ENCODE measurements at places on chromosomes 11 and 22.

GRCh38 chr11:86538223-86538548, 134.2 kb downstream of the ME3 start:
- DNase-seq = no peak

- no peak for DNase-seq
These were observed 7.0 kb upstream of the TM7SF2 start for GRCh38 chr11:65104628-65105027.

DNA sequence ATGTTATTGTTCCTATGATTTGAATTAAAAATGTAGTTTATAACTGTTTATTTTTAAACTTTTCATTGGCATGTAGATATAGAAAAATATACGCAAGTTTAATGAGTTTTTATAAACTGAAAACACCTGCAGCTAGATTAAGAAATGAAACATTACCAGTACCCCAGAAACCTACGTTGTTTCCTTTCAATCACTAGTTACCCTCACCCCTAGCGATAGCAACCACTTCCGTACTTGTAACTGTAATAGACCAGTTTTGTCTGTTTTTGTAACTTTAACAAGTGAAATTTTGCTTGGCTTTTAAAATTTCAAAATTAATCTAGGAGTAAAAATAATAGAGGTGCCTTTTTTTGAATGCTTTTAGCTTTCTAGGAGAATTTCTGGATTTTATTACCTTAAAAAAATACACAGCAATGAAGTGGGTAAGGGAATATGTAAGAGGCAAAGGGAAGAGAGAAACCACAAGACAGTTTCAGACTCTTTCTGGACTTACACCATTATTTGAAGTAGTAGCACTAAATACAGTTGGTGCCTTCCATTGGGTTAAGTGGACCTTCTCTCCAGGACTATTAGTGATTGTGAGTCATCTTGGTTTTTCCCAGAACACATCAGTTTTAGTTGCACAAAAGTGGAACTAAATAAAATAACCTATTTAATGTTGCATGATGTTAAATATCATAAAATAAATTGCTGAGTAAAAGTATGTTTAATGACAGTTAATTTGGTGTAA, 18.7 kb upstream of the NAT10 start:
- DNase-seq = no peak

DNA sequence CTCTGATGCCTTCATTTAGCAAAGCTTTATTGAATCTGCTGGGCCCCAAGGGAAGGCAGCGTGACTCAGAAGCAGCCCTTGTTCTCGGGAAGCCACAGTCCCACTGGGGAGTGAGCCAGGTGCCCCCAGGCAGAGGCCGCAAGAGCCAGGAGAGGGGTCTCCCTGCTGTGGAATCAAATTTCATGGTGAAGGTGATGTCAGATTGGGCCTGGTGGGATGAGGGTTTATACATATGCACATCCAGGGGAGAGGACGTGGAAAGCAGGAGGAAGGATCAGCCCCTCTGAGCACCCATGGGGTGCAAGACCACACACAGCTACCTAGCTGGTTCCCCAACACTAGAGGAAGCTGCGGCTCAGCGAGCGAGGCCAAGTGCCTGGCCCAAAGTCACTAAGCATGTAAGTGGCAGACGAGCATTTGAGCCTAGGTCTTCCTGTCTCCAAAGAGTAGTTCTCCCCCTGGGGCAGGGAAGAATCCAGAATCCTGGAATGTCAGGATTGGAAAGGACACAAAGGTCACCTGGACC, 2.0 kb downstream of the SYNGR1 start:
- no peak for DNase-seq

GRCh38 chr11:108543316-108543964, 45.3 kb upstream of the POGLUT3 start:
- DNase-seq = no peak

- no peak for DNase-seq
These were observed 4.5 kb downstream of the SHISA8 start for GRCh38 chr22:41910050-41911000.

- no peak for DNase-seq
These were observed 1.0 kb upstream of the LIF start for GRCh38 chr22:30247561-30247960.

All from activated gamma-delta T cell (primary cell).